Inflammatory macrophage (primary cell): ENCODE measurements at places on chromosomes 3 and 15.
A peak's percentile ranks its signal among the peaks of the same experiment; 100 is the strongest.

DNA sequence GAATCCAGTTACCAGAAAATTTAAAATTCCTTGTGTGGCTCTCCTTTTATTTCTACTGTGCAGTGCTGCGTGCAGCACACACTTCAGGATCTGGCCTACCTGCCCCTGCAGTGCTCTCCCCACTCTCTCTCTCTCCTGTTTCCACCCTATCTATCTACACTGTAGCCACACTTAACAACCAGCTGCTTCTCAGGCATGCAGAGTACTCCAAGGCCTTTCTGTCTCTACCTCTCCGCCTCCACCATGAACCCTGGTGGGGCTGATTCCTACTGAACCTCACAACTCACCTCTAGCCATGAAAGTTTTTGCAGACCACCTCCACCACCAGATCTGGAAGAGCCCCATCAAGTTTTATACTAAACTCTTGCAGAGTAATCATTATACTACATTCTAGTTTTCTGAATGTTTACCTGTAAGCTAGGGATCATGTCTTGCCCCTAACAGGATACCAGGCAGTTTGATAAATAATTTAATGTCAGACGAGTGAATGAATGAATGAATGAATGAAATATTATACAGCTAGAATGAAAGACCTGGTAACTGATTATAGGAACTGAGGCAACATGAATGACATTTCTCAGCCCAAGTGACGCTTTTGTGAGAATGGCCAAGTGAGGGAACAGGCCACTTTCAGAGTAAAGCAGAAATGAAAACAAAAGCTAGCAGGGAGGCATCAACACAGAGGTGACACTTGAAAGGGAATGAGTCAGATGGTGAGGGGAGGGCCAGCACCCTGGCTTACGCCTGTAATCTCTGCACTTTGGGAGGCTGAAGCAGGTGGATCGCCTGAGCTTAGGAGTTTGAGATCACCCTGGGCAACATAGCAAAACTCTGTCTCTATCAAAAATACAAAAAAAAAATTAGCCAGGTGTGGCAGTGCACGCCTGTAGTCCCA, 363.5 kb downstream of the FOXP1 start:
- no peak for DNase-seq

DNA sequence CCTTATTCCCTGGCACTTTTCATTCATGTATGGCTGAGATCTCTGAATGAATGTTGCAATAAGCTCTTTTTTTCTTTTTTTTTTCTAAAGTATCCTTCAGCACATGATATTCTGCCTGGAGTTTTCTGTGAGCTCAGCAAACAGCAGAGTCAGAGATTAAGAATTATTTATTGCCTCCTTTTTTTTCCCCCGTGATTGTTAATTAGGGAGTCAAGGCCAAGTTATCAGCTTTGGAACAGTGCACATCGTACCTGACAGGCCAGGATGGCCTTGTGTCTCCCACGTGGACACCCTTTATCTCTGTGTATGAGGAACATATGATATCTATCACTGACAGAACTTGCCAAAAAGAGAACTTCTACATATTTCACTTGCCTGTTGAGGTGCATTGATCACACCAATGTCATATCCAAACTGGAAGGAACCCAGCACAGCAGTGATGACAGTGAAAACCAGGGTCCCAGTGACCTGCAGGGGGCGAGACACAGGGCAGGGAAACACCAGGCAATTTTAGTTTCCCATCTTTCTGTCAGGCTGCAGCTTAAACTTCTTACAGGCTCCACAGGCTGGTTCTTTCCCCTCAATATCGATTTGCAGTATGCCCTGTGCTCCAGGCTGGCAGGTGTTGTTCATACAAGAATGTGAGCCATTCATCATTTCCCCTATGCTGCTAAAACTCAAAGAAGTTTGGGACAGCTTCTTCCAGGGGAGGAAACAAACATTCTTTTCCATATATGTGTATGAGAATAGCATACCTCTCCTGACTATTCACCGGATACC, 8.2 kb downstream of the SLC2A2 start:
- no peak for DNase-seq

DNA sequence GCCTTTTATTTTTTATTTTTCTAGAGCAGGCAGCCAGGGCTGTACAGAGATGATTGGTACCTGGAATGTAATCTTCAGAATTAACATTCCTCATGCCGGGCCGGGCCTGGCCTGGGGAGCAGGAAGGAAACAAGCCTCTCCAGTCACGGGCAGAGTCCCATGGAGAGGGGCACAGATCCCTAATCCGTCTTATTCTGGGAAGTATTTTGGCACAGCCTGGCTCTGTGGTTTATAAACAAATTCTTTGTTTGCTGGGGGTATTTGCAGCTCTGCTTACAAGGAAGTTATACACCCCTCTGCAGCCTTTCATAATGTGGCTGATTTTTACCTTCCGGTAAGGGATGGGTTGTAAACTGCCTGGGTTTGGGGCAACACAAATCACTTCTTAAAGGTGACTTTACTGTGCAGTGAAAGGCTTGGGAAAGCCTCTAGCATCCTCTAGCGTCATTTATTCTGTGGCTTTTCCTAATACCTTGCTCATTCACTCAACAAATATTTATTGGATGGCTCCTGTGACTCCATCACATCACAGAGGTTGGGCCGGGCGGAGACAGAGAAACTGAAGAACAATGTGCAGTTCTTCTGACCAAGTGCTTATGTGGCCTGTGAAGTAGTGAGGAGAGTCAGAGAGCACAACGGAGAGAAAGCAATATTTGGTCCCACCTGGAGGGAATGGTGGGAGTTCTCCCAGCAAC, 2.7 kb downstream of the SLC6A20 start:
- DNase-seq: no peak

GRCh38 chr15:57578288-57578900, 13.3 kb upstream of the MYZAP start:
- no peak for DNase-seq

- DNase-seq: no peak
Observed at GRCh38 chr3:99031778-99032177, 130.3 kb upstream of the DCBLD2 start.

GRCh38 chr3:159852821-159853505, 135.7 kb upstream of the IL12A start:
- no peak for DNase-seq

- no peak for DNase-seq
Observed at GRCh38 chr3:4562595-4562994, 69.4 kb downstream of the ITPR1 start.

- no peak for DNase-seq
Observed at GRCh38 chr3:183274609-183275008, 21.6 kb downstream of the B3GNT5 start.

GRCh38 chr3:17035033-17035432, 150.3 kb downstream of the PLCL2 start:
- DNase-seq: peak; percentile 34

GRCh38 chr3:11322931-11323330, 50.7 kb downstream of the ATG7 start:
- DNase-seq: no peak

- DNase-seq: no peak
Observed at GRCh38 chr15:83890587-83890986, 236.7 kb downstream of the ADAMTSL3 start.

DNA sequence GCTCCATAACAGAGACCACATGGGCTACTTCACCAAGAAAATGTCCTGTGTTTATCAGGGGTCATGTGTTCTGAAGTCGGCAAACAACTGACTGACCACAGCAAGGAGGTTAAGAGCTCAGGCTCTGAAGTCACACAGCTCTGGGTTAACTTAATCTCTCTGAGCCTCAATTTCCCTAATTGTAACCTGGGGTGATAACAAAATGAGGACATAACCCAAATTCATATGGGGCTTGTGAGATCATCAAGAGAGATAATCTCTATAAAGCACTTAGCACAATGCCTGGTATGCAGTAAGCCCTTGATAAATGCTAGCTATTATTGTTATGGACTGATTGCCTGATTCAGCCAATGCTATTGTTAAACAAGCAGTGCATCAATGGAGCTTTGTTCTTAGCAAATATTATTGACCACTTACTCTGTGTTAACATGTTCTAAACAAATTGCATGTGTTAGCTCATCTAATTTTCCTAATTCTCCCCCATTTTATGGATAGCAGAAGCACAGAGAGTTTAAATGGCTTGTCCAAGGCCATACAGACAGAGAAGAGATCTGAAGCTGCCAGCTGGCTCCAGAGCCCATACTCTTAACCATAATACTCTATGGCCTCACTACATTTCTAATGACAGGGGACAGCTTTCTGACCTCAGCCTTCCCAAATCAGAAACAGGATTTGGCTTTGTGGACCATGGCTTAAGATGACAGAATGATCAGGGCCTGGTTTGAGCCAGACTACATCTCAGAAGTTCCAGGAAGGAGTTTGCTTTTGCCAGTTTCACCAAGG, 78.3 kb downstream of the SHQ1 start:
- DNase-seq: no peak

- no peak for DNase-seq
Observed at GRCh38 chr3:142651711-142652110, 55.5 kb downstream of the PLS1 start.

DNA sequence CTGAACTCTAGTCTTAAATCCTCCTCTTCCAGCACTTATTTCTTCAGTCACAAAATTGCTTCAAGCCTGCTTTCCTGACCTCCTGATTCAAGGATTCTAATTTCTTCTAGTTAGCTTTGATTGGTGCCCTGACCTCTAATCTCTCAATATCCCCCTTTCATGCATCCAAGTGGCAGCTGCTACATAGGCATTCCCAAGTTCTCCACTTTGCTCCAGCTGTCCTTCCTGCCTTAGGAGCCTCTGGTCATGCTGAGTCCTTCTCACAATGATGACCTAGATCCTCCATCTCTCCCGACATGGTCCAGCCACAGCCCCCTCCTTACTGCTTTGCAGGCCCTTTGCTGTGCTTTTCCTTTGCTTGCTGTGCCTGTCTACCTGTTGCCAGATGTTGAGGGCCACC, 347.8 kb upstream of the C2CD4B start:
- no peak for DNase-seq

GRCh38 chr15:99476413-99477222, 89.2 kb upstream of the MEF2A start:
- DNase-seq: peak; percentile 79

GRCh38 chr3:3633761-3634160, 165.5 kb upstream of the LRRN1 start:
- DNase-seq: no peak

- peak; percentile 76 for DNase-seq
Observed at GRCh38 chr3:47313341-47314055, 30.8 kb downstream of the KLHL18 start.

DNA sequence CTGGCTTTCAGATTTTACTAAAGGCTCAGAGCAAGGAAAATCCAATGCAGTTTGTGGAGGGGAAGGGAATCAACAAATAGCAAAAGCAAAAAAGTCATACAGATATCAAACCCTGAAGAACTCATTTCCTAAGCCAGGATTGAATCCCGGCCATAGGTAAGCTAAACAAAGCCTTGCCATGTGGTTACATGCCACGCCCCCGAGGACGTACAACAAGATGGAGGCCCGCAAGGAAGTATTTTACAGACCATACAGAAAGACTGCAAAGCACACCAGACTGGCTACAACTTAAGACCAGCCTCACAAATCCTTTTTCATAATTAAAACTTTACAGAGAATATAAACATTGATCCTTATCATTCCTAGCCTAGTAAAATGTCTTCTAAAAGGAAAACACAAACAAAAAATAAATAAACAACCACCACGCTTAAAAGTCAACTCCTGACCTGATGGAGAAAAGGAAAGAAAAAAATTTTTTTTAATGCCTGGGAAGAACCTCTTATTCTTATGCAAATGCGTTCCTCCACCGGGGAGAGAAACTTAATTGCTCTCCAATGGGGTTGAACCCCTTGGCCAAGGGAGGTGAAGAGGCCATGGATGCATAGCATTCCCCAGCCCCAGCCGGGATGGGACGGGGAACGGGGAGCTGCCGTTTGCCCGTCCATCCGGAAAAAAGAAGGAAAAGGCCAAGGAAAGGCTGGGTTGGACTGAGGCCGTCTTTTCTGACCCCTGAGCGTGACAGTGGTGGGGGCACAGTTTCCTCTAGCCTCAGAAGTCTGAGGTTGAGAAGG, 39.3 kb downstream of the IL1RAP start:
- no peak for DNase-seq

DNA sequence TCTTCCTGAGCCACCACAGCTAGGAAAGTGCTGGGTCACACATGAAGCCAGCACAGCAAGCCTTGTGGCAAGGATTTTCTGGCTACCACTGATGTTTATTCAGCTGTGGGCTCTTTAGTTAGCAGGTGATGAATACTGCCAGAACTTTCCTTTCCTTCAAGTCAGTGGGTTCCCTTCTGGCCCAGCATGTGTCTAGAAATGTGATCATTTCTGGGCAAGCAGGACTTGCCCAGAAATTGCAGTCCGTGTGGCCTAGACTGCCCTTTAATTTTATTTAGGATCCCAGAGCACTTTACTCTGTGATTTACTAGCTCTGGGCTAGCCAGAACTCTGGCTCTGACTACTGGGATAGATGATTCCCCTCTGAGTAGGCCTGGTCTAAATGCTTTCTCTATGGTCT, 397.5 kb downstream of the ZIC4 start:
- no peak for DNase-seq

GRCh38 chr3:17552351-17552750, 190.1 kb downstream of the TBC1D5 start:
- DNase-seq: no peak

GRCh38 chr3:51715977-51716294, 9.1 kb downstream of the GRM2 start:
- no peak for DNase-seq

- DNase-seq: peak; percentile 41
Observed at GRCh38 chr15:39250001-39250400, 330.9 kb upstream of the THBS1 start.

DNA sequence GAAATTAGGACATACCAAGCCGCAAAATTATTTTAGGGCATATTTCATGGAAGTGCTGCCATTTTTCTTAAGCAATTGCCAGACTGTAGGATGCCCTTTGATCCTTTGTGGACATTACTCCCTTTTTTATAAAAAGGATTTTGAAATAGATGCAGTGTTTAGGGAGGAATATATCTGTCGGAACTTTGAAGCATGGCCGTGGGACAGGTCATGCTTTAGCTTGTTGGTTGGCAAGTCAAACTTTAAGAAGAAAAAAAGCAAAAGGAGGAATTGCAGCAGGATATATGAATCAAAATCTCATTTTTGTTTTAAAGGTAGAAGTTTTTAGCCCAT, 122.1 kb downstream of the MCTP2 start:
- no peak for DNase-seq

GRCh38 chr3:33658621-33658990, 59.4 kb downstream of the CLASP2 start:
- no peak for DNase-seq

GRCh38 chr3:169146866-169147237, 516.7 kb downstream of the MECOM start:
- no peak for DNase-seq

- DNase-seq: no peak
Observed at GRCh38 chr15:69403594-69403993, 10.6 kb upstream of the KIF23 start.

DNA sequence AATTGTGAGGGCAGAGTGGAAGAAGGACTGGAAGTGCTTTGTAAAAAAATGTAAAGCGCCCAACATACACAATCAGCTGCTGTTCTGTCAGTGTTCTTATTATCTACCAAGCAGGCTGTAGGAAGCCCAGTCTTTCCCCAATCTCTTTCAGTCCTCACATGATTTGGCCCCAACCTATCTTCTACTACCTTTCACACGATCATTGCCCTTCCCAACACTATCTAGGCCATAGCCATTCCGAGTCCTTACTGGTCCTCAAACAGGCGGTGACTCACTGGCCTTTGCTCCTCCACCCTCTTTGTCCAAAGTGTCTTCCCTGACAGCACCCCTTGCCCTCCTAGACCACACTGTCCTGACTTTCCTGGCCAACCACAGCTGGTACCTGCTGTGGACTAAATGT, 861 bp upstream of the RFT1 start:
- no peak for DNase-seq
